SHP77 treated with DMSO at 0.1 percent for 48 hours (cell line): ENCODE measurements at places on chromosomes 6 and 20.

- no peak for DNase-seq
Observed at GRCh38 chr6:143939364-143939763, 68.7 kb downstream of the PLAGL1 start.

GRCh38 chr20:23234311-23235078, 116.1 kb upstream of the NXT1 start:
- no peak for DNase-seq

DNA sequence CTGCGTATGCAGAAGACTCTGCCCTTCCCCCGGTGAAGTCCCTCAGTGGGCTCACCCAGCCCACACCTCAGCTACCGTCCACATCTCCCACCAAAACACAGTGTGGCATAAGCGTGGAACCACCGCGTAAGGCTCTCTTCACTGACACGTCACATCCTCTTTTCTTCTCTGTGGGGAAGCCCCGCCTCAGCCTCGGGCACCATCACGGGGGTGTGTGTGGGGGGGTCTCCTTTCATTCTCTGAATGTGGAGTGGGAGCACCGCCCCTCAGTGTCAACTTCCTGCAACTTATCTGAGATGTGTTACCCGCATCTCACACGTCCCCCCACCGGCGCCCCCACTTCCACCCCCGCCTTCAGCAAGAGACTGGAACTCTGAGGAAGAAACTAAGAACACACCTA, 388.4 kb upstream of the JARID2 start:
- no peak for DNase-seq

- DNase-seq: no peak
Observed at GRCh38 chr6:56899311-56899710, 55.6 kb upstream of the BEND6 start.
